ENCODE measurements at places on chromosomes 16 and 17.

DNA sequence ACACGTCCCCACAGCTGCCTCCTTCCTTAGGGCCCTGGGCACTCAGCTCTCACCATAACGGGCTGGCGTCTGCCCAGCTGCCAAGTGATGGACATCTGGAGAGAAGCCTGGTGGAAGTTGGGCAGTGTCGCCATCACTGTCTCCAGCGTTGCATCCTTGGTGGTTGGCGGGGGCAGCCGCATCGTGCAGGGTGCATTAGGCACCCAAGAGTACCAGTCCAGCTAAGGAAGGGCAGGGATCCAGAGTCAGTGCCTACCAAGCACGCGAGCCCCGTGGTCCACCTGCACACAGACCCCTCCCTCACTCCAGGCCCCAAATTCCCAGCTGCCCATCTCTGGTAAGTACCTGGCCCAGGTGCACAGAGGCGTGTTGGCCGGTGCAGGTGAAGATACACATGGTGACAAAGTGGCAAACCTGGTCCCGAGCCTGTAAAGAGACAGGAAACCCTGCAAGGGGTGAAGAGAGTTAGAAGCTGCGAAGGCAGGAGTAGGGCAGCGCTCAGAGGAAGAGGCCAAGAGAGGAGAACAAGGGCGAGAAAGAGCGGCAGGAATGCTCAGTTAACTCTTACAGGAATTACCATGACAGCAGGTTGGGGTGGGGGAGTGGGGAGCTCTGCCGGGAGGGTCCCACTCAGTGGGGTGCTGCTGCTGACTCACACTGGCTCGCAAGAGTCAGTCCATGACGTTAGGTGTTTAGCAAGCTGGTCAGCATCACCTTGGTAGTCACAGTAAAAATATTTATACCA, 9.5 kb downstream of the ALOX15 start:
- DNase-seq, result no peak

GRCh38 chr17:29369831-29370735, 20.1 kb upstream of the TAOK1 start:
- DNase-seq, result peak; percentile 34

- DNase-seq, result no peak
Measured at GRCh38 chr17:14289162-14289561, 11.7 kb upstream of the HS3ST3B1 start.

GRCh38 chr16:54077050-54077821, 209.4 kb downstream of the IRX3 start:
- DNase-seq, result no peak

DNA sequence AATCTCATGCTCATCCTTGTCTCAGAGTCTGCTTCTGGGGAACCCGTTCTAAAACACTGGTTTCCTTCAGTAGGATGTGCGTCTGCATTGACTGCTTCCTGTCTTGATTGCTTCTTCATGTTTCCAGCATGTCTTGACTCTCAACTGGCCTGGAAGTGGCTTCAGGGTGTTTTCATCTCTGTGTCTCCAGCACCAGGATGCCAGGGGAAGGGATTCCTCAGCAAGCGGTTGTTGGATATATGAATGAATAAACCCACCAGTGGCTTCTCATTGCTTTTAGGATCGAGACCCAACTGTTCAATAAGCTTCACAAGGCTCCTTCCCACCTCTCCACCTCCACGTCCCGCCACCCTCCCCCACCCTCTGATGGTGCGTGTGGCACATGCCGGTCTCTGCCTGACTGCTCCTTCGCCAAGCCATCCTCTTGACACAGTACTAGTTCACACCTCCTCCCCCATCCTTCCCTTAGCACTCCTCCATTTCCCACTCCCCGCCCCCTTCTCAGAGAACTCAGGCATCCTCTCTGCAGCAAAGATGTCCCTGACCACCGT, 14.1 kb upstream of the TNS4 start:
- no peak for DNase-seq

DNA sequence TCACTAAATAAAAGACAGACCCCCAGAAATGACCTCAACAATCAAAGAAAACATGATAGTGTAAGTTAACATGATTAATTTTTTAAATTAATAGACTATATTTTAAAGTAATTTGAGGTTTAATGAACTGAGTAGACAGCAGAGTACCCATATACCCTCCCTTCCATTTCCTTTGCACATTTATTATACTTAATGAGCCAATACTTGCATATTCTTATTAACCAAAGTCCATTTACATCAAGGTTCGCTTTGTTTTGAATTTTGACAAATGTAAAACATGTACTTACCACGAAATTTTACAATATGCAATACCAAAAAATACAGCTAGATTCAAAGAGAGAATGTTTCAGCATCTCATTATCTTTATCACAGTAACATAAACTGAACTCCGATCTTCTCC, 72.7 kb downstream of the KANSL1 start:
- no peak for DNase-seq

GRCh38 chr16:76278086-76278485, 885 bp downstream of the CNTNAP4 start:
- no peak for DNase-seq

DNA sequence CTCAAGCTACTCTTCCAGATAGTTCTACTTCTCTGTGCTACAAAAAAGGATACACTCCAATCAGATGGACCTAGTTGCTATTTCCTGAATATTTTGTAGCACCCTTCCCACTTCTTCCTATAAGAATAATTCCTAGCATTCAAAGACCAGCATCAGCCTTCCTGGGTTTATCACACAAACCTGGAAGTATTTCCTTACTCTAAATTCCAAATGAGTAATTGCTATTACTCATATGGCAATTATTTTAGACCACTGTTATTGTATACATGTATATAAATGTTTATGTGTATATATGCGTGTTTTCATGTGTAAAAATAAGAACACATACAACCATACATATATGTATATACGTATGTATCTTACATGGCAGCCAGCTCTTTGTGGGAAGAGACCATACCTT, 130.6 kb downstream of the MYO1D start:
- no peak for DNase-seq

GRCh38 chr16:31471241-31471874, 594 bp upstream of the TGFB1I1 start:
- DNase-seq, result no peak

- no peak for DNase-seq
Measured at GRCh38 chr16:69917311-69917710, 33.8 kb upstream of the CLEC18A start.

GRCh38 chr17:70369391-70369790, 200.1 kb downstream of the KCNJ2 start:
- DNase-seq, result no peak

DNA sequence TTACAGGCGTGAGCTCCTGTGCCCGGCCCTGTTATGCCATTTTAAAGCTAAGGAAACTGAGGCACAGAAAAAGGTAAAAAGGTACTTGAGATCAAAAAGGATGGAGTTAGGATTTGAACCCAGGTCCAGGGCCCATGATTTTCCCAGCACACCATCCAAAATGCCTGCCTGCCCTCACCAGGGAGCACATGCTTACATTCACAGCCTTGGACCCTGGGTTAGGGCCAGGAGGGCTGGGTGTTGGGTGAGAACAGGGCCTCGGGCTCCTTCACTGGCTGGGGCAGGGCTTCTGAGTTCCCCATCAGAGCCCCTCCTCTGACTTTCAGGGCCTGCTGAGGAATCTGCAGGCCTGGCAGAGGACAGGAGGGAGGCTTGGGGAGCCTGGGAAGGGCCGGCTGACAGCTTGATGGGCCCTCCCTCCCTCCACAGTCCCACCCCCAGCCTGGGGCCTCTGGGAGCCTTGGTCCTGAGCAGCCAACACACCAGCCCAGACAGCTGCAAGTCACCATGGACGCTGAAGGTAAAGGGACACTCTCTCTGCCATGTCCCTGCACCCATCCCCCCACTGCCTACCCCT, at the start of gene QPRT:
Gene QPRT (plus strand): TSS at position 490 of the 577 bp plus-strand sequence. CDS start 18 bp downstream, at position 508.
- DNase-seq, result no peak

- DNase-seq, result no peak
Measured at GRCh38 chr17:27038676-27039075, 255.2 kb upstream of the WSB1 start.

GRCh38 chr17:36086791-36087190, 3.2 kb downstream of the CCL3 start:
- no peak for DNase-seq

- peak; percentile 36 for DNase-seq
Measured at GRCh38 chr17:79160980-79161636, 86.5 kb downstream of the ENGASE start.

- no peak for DNase-seq
Measured at GRCh38 chr16:1042049-1042744, 30.4 kb upstream of the SSTR5 start.

- no peak for DNase-seq
Measured at GRCh38 chr17:27647765-27648164, 16.8 kb downstream of the LGALS9 start.

DNA sequence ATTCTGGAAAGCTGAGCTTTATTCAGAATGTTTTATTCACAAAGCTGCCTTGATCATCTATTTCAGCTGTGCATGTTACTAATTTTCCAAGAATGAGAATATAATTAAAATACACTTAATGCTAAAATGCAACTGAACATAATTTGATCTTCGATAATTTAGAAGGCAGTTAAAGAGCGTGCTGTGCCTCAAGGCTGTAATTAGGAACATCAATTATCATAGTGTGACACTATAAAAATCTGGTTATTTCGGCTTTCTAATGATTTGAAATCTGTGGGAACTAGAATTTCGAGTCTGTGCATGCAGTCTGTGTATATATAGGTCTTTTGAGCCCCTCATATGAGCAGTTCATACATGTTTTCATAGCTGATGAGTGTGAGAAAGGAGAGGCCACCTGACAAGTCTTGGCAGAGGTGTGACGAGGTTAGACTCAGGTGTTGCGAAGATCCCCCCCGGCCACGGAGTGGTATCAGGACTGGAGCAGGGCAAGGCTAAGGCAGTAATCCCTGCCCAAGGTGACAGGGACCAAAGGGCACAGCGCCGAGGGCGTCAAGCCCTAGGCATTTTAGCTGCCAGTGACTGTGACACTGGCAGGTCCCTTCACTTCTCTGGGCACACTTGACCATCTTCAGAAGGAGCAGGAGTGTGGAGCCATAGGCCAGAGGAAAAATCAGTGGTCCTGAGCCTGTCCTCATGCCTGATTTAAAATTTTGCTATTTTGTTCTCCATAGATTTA, 328.5 kb downstream of the SNX29 start:
- DNase-seq, result no peak

DNA sequence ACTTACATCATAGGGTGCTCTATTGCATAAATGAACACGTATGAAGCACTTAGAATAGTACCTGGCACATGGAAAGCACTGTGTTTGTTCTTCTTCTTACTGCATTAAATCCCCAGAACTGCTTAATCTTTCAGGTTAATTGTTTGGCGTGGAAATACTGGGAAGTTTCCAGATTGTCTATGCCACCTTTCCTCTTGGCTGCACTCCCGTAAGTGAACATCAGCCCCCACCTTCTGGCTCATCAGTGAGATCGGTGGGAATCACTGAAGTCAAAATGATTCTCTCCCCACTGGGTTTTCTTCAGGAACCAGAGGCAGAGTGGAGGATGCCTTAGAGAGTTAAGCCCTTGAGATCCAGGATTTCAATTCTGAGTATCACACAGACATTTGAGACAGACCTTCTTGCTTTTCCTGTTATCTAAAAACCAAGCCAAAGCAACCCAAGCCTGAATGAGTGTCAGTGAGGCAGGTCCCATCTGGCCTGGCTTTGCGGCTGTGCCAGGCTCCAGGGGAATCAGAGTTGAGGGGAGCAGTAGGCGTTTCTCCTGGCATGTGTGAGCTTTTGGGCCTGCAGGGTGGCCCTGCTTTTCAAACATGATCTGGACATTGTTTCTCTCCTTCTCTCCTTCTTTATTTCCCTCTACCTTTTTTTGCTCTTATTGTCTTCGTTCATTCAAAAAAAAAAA, 59.1 kb downstream of the OTOA start:
- no peak for DNase-seq

GRCh38 chr16:87417528-87417910, 25.4 kb downstream of the MAP1LC3B start:
- no peak for DNase-seq

- no peak for DNase-seq
Measured at GRCh38 chr17:6639014-6639585, 1.4 kb downstream of the KIAA0753 start.

GRCh38 chr17:33038740-33039139, 47.1 kb downstream of the SPACA3 start:
- no peak for DNase-seq

- no peak for DNase-seq
Measured at GRCh38 chr16:57066625-57067024, 25.8 kb upstream of the CPNE2 start.

DNA sequence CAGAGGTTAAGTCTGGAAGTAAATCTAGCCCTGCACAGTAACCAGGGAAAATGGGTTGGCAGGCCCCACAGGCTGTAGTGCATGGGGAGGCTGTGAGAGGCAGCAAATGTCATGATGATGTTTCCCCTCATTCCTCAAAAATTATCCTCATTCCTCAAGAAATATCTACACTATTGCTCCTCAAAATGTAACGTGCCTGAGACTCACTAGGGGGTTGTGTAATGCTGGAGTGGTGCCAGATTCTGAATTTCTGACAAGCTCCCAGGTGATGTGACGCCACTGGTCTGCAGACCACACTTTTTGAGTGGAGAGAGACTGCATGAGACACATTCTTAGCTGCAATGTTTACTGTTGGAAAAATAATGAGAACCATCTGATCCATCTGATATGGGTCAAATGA, 1.2 kb upstream of the MPP3 start:
- DNase-seq, result no peak

- peak; percentile 36 for DNase-seq
Measured at GRCh38 chr17:49715216-49715615, 7.5 kb upstream of the SLC35B1 start.

GRCh38 chr16:15572329-15573001, 70.5 kb downstream of the MARF1 start:
- DNase-seq, result no peak

- no peak for DNase-seq
Measured at GRCh38 chr16:68297908-68298307, 12.8 kb downstream of the SLC7A6OS start.

GRCh38 chr16:1834096-1834495, 7.1 kb downstream of the FAHD1 start:
- no peak for DNase-seq

DNA sequence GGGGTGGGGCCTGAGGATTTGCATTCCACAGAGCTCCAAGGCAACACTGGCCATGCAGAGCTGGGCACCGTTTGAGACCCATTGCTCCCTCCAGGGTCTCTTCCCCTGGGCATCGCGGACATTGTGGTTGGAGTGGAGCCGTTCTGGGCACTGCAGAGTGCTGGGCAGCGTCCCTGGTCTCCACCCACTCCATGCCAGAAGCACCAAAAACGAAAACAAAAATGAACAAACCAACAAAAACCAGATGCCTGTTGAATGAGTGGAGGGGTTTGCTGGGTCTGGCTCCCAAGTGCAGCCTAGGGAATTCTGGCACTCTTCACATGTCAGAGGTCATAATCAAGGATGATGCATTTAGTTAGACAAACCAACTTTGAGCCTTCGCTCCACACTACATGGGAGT, 17.9 kb downstream of the WNT9B start:
- DNase-seq, result no peak

GRCh38 chr17:59914274-59914854, 21.4 kb downstream of the RPS6KB1 start:
- DNase-seq, result peak; percentile 68

All from NCI-H2081 (cell line).